ENCODE measurements at places on chromosomes 7 and 10. TPM values are rescaled to one million over a fixed set of nuclear protein-coding genes. Genes with fewer than 3 reads are reported as not detected.

The PNLIPRP2 gene
- not detected for total RNA-seq

The VPS41 gene
- 79.7 TPM for total RNA-seq

The FAM13C gene
- 3.3 TPM for total RNA-seq

The REPIN1 gene
- 59.9 TPM for total RNA-seq

The ATRNL1 gene
- 0.66 TPM for total RNA-seq

The TCERG1L gene
- total RNA-seq, result not detected

The HEPACAM2 gene
- total RNA-seq, result not detected

The CREB5 gene
- 48.1 TPM for total RNA-seq

The EGR2 gene
- 0.33 TPM for total RNA-seq

The TLX1 gene
- total RNA-seq, result not detected

The NPFFR1 gene
- total RNA-seq, result not detected

The KLF14 gene
- total RNA-seq, result under 0.01 TPM

The PTEN gene
- 190 TPM for total RNA-seq

The GPR15LG gene
- not detected for total RNA-seq

The CNPY1 gene
- total RNA-seq, result not detected

The DGKB gene
- total RNA-seq, result 0.15 TPM

The AKR1C4 gene
- total RNA-seq, result not detected
